ENCODE measurements at places on chromosomes 11 and 22.

DNA sequence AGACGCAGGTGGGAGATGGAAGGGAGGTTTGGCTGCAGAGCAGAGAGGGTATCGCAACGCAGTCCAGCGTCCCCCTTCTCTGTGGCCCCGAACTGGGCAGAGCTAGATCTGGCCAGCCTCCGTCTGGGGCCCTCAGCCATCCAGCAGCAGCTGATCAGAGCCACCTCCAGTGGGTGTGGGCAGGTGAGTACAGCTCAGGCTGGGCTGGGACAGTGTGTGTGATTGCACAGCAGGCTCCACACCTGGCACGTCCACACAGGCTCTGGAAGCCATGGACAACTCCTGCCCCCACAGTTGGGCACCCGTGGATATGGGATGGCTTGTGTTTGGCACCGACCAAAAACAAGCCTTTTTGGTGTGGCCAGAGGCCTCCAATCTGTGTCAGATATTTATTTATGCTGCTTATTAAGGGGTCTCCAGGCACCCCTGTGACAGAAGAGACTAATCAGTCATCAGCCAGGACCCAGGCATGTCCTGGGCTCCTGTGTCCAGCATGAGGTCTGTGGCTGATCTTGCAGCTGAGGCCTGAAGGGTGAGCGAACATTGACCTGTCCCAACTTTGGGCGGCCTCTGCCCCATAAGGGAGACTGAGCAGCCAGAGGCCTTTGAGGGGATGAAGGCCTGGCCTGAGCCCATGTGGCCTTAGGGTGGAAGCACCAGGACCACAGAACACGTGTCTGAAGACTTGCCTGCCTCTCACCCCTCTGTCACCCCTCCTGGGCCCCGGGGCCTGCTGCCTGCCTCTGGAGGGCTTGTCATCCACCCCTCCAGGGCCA lies 18.6 kb downstream of the POLR3H start:
- no peak for DNase-seq

DNA sequence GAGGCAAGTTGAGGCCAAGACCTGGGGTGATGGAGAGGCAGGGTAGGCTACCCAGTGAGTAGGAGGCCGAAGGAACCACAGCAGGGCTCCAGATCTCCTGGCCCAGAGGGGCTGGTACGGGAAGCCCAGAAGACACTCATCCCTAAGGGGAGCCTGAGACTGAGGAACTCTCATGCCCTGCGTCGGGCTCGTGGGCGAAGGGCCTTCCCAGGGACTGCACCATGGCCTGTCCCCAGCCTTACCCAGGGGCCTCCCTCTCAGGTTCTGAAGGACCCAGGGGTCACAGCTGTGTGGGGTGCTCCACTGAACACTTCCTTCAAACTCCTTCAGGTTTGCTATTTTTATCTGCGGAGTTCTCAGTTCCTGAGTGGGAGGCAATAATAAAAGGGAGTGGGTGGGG lies 15.8 kb upstream of the SYT12 start:
- DNase-seq, result no peak

DNA sequence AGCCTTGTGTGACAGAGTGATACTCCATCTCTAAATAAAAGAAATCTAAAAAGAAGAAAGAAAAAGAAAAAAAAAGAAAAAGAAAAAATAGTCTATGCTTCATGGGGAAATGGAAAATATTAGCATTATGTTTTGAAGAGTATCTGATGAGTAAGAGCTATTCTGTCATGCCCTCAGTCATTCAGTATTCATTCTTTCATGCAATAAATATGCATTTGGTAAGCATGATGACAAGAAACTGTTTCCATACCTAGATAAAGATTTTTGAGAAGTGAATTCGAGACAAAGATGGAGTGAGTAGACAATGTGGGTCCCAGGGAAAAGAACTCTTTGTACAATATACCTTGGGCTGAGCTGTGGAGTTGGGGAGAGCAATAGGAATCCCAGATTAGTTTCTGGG lies 6.2 kb upstream of the IFTAP start:
- no peak for DNase-seq

DNA sequence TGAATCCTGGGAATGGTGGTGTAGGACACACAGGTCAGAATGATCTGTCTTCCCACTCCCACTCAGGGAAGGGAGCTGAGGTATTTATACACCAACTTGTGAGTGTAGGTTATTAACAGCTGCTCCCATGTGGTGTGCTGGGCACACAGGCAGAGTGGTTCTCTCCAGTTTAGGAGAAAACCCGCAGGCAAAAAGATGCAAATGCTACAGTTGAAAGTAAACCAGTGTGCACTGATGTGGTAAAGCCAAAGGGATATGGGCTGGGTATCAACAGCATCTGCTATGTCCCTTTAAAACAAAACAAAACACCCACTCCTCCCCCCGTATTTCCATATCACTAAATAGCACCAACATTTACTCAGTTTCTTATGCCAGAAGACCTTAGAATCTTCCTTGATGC lies 75.4 kb upstream of the SYT13 start:
- no peak for DNase-seq

- no peak for DNase-seq
Measured at GRCh38 chr22:42263944-42264343, 6.5 kb downstream of the TCF20 start.

DNA sequence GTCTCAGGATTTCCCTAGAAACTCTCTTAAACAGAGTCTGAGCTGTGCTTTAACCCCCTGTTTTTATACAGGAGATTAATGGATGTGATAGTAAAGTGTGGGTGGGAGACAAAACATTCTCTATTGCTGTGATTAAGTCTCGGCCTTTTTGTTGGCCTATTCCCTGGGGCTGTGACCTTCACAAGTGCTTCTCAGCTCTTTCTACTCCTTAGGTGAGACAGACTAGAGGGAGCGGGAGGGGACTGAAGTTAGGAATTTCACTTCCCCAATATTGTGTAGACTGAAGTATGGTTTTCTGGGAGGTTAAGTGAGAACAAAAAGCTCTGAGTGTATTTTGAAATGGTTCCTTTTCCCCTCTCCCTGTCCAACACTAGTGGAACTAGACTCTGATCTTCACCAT lies 29.8 kb upstream of the OR8B8 start:
- DNase-seq, result no peak

DNA sequence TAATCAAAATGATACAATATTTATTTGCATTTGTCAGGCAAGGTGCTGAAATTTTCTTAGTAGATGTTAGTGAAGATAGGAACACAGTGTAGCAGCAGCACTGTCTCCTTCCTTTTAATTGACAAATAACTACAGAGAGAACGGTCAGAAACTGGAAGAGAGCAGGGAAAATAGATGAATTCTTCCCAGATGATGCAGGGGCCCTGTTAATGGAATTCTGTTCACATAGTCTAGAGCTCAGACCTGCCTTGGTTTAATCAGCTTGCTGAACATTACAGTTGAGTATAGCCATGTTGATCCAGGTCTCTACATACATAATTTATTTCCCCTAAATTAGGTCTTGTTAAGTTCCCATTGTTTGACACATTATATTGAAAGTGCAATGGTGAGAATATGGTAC lies 127.4 kb downstream of the SLC17A6 start:
- no peak for DNase-seq
